ENCODE measurements at places on chromosomes 1 and 21.

GRCh38 chr1:183090391-183091006 lies 67.3 kb downstream of the LAMC1 start:
- DNase-seq, result no peak

- DNase-seq, result peak; percentile 11
These were observed 16.8 kb upstream of the CD58 start for GRCh38 chr1:116587501-116588227.

DNA sequence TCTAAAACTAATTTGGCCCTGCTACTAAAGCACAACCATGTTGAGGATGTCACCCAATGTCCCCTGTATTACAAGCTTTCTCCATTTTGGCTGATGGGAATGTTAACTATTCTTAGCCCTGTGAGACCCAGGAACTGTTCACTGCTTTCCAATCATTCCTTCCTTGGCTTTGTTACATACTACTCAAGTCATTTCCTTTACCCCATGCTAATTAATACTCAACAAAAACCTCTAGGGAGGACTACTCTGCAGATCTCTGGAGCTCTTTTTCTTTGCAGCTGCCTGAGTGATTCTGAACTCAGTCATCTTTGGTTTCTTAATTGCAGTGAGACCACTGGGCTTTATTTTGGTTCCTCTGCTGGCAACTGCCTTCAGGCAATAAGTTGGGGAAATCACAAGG lies 23.3 kb upstream of the RPE65 start:
- no peak for DNase-seq

DNA sequence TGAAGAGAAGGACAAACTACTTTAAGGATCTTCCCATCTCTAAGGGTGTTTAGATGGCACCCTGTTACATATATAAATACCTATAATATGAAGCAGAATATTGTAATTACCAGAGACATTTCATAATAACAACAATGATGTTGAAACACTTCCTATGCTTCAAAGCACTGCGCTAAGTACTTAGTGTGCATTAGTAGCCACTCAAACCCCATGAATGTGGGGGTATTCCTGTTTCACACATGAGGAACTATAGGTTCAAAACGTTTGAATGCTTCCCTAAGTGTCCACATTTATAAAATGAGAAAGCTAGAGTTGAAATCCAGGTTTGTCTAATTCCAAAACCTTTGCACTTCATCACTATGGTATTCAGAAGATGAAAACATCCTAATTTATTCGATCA lies 18.5 kb upstream of the OR10J5 start:
- no peak for DNase-seq

GRCh38 chr1:26598890-26599289 lies 69.3 kb downstream of the RPS6KA1 start:
- peak; percentile 67 for DNase-seq

- peak; percentile 35 for DNase-seq
These were observed at the start of gene NEXN for GRCh38 chr1:77888081-77888780. NEXN (plus strand) TSS chr1:77888624; CDS start chr1:77916107, 27,483 bp downstream.

DNA sequence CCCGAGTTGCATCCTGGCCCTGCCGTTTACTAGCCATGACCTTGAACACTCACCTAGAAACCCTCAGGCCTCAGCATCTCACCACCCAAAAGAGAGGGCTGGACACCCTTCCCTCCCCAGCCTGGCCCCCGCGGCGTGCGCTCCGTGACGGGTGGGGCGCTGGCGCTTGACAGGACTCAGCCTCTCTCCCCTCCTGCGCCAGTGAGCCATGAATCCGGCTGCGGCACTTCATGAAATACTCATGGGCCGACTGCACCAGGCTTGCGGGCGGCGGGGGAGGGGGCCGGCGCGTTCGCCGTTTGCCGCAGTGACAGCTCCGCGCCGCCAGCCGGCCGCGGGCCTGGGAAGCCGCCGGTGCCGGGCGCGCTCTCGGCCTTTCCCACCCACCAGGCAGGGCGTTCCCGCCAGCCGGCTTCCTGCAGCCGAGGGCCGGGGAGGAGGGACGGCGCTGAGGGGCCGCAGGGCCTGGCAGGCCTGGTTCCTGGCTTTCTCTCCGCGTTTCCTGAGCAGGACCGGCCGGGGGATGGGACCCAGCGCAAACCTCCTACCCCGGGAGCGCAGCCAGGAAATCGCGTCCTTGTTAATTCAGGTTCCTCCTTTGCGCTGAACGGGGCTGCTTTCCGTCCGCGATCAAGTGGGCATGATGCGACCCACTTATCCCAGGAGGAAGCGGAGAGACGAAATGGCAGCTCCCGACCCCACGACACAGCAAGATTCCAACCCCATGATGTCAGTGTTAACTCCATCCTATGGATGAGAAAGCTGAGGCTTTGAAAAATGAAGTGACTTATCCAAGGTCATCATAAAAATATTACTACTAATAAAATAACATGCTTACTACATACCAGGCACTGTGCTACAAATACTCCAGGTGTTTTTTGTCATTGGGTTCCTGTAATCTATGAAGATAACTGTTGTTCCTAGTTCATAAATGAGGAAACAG lies 9.1 kb upstream of the LUZP1 start:
- DNase-seq, result peak; percentile 28

DNA sequence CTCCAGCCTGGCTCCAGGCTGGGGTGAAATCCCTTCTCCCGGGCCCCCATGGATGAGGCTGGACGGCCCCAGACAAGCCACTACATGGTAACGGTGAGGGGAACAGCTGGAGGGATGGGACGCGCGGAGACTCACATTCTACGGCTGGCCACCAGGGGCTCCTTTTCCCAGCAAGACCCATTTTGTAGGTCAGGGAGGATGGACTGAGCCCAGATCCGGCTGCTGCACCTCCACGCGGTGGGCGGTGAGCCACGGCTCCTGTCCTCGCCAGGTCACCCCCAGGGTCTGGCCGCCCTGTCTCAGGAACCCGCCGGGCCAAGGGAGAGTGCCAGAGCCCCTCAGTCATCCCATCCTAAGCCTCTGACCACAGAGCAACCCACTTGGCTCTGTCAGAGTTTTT lies 75.0 kb upstream of the ACTRT2 start:
- no peak for DNase-seq

- no peak for DNase-seq
These were observed 20.7 kb upstream of the RGS1 start for GRCh38 chr1:192554904-192555303.
